ENCODE measurements at places on chromosomes 3 and 15.

- no peak for DNase-seq
Observed at GRCh38 chr3:5153074-5153473, 31.0 kb downstream of the ARL8B start.

DNA sequence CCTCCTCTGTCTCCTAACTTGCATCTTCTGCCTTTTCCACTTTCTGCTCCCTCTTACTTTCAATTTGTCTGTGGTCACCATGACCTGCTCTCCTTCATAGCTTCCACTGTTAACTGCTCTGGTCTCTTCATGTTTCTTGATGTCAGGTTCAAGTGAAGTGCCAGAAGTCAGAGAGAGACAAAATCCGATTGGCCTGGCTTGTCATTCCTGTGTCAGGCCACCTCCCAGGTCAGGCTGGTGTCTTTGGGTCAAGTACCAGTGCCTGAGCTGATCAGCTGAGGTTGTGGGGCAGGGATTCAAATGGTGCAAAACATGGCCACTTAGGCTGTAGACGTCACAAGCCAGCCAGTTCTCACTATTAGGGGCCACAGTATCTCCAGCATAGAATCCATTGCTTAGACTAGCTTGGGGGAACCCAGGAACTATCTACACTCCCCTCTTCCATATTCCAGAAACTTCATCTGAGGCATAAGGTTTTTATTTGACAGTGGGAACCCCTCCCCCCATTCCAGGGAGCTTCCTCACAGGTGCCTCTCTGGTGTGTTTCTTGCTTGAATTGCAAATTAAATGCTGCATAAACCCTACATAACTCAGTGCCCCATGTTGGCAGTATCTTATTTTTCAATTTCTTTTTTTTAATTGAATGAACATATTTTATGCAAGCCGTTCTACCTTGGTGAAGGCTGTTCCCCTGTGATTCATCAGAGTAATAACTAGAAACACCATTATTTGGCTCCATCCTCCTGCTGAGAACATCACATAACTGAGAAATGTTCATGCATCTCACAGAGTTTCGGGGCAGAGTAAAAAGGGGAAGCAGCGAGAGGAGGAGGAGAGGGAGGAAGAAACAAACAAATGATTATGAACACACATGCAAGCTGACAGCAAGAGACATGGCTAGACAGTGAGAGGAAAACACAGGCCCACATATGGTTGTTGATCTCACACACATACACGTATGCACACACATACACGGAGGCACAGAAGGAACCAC is 175.8 kb downstream of the TLE3 start:
- DNase-seq = no peak

GRCh38 chr3:27141668-27142067 is 227.5 kb downstream of the NEK10 start:
- DNase-seq = no peak

DNA sequence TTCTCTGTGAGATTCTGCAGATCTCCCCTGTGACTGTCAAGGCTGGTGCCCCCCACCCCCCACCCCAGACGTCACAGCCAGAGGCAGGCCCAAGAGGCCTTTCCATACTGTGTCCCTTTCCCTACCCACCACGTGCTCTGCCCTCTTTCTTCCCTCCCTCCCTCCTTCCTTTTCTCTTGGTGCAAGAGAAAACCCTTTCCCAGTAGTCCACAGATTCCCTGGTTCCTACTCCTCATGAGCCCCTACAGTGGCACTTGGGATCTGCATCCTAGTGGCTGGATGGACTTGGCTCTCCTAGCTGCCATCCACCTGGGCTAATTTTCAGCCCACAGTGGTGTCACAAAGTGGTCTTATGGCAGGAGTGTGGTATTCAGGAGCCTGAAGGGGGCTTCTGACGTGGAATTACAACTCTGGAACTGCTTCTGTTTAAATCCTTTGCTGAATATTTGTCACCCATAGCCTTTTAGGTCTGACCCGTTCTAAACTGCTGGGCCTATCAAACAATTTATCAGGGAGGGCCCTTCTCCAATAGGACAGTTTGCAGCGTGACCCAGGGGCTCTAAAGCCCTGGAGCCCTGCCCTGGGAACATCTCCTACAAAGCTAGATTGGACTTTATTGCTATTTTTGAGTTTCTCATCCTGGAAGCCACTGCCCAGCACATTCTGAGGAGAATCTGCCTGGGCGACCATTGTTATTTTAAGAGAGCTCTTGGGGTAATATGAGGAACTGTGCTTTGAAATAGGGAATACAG is 35.3 kb downstream of the KLF13 start:
- DNase-seq = no peak

- DNase-seq = no peak
Observed at GRCh38 chr15:67512140-67512539, 8.8 kb upstream of the C15orf61 start.

- DNase-seq = no peak
Observed at GRCh38 chr3:184727357-184728009, 15.6 kb upstream of the MAGEF1 start.

DNA sequence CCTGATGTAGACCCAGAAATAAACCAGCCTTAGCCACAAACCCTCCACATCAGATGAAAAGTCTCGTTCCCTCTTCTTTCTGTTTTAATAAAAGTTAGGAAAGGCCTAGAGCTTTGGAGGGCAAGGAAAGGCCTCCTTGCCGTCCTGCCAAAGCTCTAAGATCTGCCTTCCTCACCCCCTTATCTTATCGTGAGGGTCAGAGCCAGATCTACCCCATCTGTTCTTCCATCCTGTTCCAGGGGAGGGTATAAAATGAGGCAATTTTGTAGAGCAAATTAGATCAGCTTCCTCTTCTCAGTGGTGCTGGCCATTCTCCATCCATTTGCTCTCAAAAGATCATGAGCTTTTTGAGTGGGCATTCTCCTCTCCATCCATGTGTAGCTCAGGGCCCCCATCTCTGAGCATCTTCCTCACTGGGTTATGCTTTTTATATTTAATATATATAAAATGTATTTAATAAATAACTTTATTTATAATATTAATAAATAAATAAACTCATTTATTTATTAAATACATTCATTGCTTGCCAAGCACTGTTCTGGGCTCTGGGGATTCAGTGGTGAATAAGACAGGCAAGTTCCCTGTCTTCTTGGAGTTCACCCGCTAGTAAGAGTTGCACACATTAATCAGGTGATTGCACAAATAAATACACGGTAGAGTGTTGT is 2.0 kb upstream of the SLC24A1 start:
- no peak for DNase-seq

- DNase-seq = no peak
Observed at GRCh38 chr3:101725194-101725889, 928 bp downstream of the CEP97 start.

DNA sequence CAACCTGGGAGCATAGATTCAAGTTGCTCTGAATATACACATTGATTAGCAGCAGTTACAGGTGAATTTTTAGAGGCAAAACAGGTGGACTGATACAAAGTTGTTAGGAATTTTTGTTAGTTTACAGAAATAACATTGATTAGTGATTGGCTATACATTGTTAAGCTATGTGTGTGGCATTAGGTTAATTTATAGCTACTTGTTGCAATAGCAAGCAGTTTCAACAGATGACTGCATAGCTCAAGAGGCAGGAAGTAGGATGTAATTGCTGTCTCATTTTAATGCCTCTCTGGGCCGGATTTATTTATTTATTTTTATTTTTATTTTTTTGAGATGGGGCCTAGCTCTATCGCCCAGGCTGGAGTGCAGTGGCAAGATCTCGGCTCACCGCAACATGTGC is 99.7 kb downstream of the TCF12 start:
- no peak for DNase-seq

Data from stimulated activated CD4-positive, alpha-beta T cell treated with anti-CD3 and anti-CD28 coated beads, TNF-alpha, amount 100 ng/mL, for 1 hour (primary cell).